ENCODE measurements at places on chromosomes 3 and 15.
A peak's percentile ranks its signal among the peaks of the same experiment; 100 is the strongest.

DNA sequence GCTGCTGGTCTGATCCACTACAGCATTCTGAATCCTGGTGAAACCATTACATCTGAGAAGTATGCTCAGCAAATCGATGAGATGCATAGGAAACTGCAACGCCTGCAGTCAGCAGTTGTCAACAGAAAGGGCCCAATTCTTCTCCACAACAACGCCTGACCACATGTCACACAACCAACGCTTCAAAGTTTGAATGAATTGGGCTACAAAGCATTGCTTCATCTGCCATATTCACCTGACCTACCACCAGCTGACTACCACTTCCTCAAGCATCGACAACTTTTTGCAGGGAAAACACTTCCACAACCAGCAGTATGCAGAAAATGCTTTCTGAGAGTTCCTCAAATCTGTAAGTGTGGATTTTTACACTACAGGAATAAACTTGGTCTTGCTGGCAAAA is 54.7 kb upstream of the C2CD4B start:
- DNase-seq: no peak

GRCh38 chr15:56939257-56939656 is 20.8 kb downstream of the TCF12 start:
- no peak for DNase-seq

DNA sequence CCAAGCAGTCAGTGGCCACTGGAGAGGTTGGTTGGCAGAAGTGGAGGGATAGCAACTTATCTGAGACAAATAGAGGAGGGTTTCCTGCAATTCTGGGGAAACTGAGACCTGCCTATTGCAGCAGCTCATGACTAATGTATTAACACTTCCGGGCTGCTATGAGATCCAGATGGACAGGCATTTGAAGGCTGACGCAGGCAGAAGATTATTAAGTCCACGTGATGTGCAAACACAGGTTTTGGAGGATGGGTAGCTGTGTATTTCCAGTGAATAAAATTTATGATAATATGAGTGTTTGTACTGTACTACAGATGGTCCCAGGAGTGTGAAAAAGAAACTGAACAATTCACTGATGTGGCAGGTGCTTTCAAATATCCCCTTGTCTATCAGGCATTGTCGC is 28.5 kb upstream of the CFAP161 start:
- DNase-seq: no peak

GRCh38 chr3:37779289-37780152 is 82.2 kb upstream of the CTDSPL start:
- DNase-seq: no peak

- no peak for DNase-seq
These were observed 238.6 kb downstream of the BBX start for GRCh38 chr3:107761391-107761790.

- DNase-seq: no peak
These were observed 29.0 kb downstream of the ADCY5 start for GRCh38 chr3:123419850-123420297.

- DNase-seq: no peak
These were observed at the start of gene RGMA for GRCh38 chr15:93088981-93089726. Gene RGMA (minus strand): TSS chr15:93089211. CDS start chr15:93088932, 279 bp downstream.

GRCh38 chr3:53628536-53629401 is 134.4 kb downstream of the CACNA1D start:
- no peak for DNase-seq

DNA sequence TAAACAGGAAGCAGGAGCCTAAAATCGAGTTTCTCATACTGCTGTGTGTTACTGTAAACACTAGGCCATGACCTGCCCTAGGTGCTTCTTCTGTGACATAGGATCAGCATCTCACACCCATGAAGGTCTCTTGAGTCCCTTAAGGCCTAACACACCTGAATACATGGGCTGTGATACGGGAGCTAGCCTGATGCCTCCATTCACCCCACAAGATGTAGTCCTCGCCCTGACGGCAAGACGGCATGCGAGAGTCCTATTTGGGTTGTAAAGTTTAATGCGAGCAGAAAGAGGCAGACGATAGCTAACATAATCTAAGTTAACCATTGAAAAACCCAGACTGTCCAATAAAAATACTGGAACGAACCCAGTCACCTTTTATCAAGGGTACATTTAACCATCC is 241.1 kb upstream of the ICE2 start:
- DNase-seq: peak; percentile 51

DNA sequence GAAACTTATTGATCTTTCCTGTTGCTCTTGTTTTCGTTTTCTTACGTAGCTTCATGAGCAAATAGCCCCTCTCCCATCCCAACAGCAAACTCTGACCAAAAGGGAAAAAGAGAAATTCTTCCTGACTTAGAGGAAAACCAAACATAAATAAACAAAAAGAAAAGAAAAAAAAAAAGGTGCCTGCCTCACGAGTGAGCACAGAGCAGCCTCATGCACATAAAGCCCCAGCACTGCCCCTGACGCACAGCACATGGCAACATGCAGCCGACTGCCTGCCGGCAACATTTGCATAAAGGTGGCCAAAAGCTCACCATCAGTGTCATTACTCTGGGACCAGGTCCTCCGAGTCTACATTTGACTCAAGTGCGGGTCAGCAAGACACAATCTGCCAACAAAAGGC is 6.4 kb downstream of the POC1A start:
- no peak for DNase-seq

GRCh38 chr3:192444096-192444790 is 283.1 kb downstream of the FGF12 start:
- peak; percentile 61 for DNase-seq

DNA sequence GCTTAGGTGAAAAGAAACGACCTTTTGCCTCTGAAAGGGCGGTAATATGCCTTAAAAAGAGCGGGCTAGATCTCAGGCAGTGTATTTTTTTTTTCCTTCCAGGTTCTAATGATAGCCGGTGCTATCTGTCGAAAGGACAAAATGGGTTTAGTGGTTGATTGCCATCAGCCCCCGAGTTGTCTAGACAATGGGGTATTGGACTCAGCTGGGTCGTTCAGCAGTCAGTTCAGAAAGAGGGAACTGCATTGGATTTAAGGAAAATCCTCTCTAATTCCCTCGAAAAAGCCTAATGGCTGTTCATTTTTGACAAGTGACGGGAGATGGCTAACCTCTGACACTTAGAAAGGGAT is 728 bp downstream of the EIF2B5 start:
- no peak for DNase-seq

- DNase-seq: no peak
These were observed 954 bp upstream of the DGKG start for GRCh38 chr3:186362988-186363387.

DNA sequence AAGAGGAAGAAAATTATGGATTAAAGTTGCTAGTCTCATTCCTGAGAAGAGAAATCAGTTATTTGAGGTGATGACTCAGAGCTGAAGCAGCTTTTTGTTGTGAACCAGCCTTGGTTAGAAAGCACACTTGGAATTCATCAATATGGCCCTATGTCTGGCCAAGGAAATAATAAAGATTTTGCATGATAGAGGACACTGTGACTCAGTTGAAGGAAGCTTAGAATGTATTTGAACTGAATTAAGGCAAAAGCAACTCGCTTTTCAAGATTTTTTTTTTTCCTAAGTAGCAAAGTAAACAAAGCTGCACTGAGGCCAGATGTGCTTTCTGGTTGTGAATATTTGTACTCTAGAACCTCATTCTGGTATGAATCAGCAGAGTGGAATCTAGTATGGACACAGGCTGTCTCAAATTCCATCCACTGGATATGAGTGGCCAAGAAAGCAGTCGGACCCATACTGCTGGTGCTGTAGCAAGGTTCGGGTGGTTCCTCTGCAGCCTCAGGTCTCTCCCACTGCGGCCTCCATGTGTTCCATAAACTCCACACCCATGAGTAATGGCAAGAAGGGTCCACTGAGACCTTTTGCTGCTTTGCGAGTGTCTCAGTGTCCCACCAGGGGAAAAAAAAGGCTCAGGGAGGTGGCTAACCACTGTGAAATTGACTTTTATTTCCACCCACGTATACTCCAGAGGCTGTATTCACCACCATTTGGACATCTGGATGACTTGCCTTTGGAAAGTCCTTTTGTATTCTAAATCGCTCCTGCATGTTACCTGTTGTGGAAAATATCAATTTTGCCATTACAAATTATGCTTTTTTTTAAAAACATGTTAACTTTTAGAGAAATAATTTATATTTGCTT is 53.1 kb downstream of the TGFBR2 start:
- no peak for DNase-seq

GRCh38 chr15:60614862-60615771 is 136.2 kb upstream of the ICE2 start:
- no peak for DNase-seq

- DNase-seq: no peak
These were observed 116.1 kb downstream of the RAB11A start for GRCh38 chr15:65985387-65985786.

DNA sequence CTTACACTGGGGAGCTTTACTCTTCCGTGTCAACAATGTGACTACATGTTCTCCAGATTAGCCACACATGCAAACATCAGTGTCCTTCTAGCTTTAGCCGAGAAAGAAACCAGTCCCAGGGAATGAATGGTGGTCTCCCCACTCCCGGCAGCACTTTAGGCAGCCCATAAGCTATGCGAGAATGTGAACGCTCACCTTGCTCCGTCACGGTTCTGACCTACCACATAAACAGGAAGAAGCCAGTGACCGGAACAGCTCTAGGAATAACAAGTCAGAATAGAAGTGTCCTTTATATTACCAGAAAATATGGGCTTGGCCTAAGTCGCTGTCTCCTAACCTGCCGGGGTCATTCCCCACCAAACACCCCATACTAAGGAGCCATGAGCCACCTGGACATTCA is 98.0 kb upstream of the ABHD17C start:
- no peak for DNase-seq

DNA sequence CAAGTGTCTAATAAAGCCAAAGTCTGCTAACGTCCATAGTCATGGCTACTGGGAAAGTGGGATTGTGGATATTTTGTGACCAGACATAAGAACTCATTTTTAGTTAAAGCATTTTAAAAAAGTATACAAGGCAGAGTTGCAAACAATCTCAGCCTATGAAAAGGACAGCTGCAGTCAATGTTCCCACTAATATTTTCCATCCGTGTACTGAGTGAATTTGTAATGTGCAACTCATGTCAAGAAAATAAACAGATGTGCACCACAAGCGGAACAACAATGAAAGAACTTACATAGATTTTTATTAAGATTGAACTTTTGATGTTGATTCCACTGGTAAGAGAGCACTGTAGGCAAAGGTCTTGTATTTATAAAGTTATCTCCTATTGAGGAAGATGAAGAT is 231.3 kb upstream of the SEMA6D start:
- DNase-seq: no peak

- no peak for DNase-seq
These were observed 977.0 kb upstream of the NR2F2 start for GRCh38 chr15:95353512-95353911.

DNA sequence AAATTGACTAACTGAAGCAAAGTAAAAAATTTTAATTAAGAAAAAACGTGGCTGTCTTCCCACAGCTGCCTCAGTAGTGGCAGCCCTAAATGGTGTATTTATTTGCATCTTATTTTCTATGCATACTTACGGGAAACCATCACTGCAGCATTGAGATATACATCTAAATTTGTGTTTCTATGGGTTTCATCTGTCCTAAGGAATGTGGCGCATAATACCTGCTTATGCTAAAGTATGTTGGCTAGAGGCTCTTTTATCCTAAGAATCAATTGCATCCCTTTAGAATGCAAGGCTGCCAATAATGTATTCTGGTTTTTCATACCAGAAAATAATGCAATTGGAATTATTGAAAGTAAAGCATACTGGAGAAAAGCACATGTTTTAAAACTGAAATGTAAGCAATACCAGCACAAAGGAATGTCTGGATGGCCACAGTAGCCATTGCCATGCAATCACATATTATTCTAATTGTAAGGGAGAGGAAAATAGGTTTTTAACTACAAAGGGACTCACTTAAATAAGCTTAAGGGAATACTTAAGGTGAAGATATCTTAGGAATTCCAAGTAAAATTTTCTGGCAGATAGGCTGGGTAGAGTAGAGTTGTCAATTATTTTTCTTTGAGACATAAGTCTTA is 834.5 kb upstream of the NECTIN3 start:
- DNase-seq: no peak

GRCh38 chr3:125023833-125024555 is 31.8 kb downstream of the HEG1 start:
- no peak for DNase-seq

- DNase-seq: no peak
These were observed 49.1 kb downstream of the TRANK1 start for GRCh38 chr3:36895496-36896409.

- DNase-seq: no peak
These were observed 157.2 kb downstream of the XXYLT1 start for GRCh38 chr3:195113536-195114425.

DNA sequence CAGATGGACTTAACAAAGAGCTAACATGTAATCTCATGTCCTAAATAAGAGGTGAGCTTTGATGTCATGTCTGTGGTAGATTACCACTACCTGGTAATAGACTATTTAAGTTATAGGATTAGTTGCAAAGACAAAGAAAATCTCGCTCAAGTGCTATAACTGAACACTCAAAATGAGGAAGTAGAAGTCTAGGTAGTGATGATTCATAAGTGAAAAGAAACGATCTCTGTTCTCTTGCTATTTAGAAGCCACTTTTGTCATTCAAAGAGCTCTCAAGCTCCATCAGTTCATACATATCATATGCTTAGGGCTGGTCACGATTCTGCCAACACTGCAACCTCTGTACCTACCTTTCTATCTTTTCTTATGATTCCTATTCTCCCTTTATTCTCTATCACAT is 110.9 kb downstream of the EDEM1 start:
- DNase-seq: no peak

DNA sequence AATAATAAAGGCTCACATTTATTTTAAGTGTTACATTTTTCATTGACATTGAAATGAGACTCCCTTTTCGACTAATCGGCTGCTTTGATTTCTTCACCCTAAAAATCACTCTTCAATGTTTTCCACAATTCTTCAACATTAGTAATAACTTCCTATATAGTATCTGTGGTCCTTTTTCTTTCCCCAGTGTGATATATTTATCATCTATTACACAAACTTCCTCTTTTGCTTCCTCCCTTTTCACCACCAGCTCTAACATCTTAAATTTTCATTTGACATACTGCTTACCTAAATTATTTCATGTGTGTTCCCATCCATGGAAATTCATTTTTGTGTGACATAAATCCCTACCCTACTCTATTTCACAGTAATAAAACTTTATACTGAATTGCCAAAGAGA is 244.4 kb downstream of the TIGIT start:
- no peak for DNase-seq

DNA sequence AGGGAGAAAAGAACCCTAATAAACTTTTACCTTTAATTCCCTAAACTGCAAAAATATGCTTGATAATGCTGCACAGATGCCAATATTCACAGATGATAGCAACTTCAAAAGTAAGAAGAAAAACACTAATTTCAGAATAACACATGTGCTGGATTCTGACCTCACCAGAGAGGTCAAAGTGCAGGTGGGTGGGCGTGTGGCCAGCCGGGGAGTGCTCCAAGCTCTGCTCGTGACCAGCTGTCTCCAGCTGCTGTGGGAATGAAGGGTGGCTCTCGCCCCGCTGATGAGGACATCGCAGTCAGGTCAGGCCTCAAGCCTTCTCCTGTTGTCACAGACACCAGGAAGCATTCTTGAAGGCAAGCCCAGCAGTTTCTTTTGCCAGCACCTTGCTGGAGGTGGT is 57.1 kb downstream of the ADAMTS17 start:
- no peak for DNase-seq

Measured in CD4-positive, alpha-beta T cell (primary cell).